ENCODE measurements at places on chromosomes 5 and 9.

- DNase-seq: no peak
Observed at GRCh38 chr5:75496026-75496425, 15.4 kb downstream of the CERT1 start.

GRCh38 chr5:51380603-51381207 lies 2.5 kb upstream of the ISL1 start:
- DNase-seq: no peak

DNA sequence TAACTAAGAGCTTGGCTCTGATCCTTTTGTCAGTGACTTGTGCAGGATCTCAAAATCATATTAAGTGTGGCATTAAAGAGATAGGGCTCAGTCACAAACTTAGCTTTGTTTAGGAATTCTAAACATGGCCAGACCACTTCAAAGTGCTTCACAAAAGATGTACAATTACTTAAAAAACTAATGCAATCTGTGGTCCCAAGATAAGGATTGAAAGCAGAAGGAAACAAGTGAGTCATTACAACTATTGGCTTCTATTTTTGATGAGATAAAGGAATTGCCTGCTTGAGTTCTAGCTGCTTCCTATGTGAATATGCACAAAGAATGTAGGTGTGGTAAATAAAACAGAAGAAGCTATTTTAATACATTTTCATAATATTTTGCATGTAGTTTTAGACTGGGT lies 44.9 kb upstream of the SLC12A2 start:
- no peak for DNase-seq

- DNase-seq: no peak
Observed at GRCh38 chr5:125835293-125836172, 587.7 kb upstream of the GRAMD2B start.

DNA sequence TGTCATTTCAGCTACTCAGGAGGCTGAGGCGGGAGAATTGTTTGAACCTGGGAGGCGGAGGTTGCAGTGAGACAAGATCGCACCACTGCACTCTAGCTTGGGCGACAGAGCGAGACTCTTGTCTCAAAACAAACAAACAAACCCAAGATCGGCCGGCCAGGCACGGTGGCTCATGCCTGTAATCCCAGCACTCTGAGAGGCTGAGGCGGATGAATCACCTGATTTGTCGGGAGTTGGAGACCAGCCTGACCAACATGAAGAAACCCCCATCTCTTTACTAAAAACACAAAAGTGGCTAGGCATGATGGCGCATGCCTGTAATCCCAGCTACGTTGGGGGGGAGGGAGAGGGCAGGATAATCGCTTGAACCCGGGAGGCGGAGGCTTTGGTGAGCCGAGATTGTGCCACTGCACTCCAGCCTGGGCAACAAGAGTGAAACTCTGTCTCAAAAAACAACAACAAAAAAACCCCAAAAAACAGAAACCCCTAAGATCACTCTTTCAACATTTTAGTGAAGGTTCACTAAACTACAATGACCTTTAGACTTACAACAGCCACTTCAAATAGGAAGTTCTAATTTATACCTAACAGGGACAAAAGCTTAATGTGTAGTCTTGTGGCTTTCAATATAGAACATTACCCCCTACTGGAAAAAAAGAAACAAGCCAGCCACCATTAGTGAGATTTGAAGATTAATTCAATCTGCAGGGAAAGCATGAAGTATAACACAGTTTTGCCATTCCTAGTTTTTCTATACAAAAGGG lies 7.0 kb downstream of the HSPA9 start:
- no peak for DNase-seq
